ENCODE measurements at places on chromosomes 3 and 15.

DNA sequence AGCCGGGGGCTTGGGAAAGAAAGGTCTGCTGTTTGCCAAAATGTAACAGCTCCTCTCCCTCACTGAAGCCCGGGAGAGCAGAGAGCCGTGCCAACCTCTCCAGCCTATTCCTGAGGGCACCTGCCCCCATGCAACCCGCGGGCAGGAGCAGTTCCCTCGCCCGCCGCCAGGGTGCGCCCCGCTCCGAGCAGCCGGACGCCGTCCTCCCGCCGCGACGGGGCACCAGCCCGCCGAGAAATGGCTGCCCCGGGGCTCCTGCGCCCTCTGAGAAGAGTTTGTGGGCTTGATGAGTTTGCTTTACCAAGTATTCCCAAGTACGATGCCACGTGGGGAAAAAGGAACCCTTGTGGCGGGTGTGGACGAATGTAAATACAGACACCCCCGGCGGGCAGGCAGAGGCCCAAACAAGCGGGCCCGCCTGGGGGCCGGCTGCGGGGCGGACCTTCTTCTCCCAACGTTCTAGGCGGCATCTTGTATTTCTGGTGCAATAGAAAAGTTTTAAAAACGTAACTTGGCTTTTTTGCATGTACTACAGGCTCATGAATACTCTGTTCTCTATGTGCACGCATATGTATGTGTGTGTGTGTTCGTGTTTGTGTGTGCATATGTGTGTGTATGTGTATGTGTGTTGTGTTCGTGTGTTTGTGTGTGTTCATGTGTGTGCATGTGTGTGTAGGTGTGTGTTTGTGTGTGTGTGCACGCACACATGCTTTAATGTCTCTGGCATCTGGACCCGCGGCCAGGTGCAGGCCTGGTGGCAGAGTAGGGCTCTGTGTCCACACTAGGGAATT lies 162.9 kb downstream of the CHSY1 start:
- peak; percentile 67 for DNase-seq

DNA sequence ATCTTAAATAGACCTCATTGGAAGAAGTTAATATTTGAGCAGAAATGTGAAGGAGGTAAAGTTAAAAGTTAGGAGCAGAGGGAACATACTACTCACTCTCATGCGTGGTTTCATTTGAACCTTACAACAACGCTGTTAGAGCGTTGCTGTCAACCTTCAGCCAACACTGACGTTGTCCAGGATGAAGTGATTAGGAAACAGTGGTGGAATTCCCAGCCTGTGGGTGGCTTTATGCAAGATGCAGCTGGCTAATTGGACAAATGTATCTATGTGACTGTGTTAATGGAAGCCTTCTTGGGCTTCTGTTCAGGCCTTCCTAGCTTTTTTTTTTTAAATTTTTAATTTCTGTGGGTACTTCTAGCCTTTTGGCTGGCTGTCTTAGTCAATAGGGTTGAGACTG lies 40.5 kb downstream of the PTPRG start:
- no peak for DNase-seq

DNA sequence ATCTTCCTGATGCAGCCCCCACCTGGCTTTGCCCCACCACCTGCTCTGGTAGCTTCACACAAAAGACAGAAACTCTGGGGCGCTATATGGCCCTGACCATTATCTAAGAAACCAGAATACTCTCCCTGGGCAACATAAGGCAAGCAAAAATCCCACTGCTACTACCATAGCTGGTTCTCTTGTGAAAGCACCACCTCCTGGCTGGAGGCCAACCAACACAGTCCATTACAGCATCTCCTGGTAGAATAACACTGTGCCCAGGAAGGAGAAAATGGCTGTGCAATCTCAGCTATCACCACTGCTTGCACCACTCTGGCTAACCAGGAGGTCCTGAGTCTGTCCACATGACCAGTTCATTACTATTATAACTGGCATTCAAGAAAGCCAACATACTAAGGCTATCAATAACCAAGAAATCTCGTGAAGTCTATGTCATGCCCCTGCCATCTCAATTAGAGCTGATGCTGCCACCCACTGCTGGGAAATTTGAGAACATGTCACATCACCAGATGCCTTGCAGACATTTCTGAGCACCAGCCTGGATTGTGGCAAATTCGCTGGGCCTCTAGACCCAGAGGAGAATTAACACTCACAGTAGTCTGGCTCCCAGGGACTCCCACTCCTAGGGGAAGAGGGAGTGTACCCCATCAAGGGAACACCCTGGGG lies 1114.8 kb downstream of the ROBO2 start:
- DNase-seq, result no peak

DNA sequence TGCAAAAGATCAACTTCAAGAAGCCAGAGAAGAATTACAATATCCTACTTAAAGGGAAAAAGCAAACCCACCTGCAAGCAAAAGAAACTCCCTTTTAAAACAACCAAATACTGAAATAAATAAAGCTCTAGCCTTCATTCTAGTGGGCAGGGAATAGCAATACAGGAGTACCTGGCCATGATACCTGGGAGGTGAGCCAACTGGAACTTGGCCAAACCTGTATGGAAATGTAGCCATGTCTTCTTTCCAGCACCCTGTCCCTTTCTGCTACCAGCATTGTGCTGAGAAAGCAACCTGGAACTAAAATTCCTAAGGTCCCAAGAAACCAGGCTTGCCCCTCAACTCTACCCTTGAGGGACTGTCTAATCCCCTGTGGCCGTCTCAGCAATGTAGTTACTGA lies 530.0 kb downstream of the EPHB1 start:
- DNase-seq, result no peak

DNA sequence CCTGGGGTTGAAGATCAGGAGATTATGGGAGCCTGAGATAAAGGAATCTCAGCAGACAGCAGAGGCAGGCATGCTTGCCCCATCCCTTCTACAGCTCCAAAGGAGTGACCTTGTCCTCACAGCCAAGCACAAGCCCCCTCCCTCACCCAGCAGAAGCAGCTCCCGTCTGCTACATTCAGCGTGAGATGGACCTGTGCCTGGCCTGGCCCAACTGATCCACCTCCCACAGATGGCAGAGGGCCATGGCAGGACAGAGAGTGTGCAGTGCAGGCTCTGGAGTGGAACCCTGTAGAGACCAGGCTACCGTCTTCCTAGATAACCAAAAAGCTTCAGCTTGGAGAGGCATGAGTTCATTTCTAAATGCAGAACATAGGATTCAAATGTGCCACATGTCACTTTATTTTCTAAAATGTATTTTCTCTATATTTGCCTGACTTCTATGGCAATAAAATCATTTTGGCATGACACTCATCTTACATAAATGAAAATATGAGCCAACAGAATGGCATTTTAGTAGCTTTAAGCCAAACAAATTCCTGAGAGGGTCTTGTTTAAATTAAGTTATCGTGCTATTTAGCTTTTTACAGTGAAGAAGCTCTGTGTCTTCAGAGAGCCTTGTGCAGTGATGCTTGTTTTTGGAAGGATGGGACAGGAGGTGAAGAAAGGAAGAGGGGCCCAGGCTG lies 43.7 kb downstream of the SLC12A8 start:
- DNase-seq, result no peak

- no peak for DNase-seq
Observed at GRCh38 chr3:187763850-187764648, 18.8 kb upstream of the BCL6 start.

- no peak for DNase-seq
Observed at GRCh38 chr3:186824430-186825139, 17.9 kb upstream of the ADIPOQ start.

DNA sequence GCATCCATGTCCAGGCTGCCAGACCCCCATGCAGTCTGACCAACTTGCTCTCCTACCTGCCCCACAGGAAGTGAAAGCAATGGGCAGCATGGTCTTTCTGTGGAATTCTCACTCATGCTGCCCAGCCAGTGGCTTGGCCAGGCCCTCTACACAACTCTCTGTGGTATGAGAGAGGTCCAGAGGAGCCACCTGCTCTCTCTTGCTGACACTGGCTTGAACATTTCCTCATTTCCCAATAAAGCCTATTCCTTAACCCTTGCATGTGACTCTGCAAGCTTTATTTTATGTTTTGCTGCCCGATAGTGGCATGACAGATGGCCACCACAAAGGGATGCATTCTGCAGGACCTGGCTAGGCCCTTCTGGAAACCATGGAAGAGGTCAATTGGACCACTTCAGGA lies 53.8 kb downstream of the CCR1 start:
- no peak for DNase-seq

DNA sequence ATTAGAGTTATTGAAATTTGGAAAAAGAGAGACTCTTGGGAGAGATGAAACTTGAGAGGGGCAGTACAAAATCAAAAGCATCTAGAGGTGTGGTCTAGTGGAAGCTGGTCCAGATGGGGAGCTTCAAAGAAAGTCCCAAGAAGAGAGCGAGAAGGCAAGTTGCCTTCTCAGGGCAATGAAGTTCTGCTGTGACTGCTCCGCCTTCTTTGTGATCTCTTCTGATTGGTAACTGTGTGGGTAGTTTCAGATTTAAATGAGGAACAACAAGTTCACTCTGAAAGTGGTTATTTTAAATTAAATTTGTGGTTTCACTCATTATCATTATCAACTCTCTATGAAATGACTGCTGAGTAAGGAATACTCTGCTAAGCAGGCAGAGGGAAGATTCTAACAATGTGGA lies 233.3 kb downstream of the NLGN1 start:
- DNase-seq, result no peak

- no peak for DNase-seq
Observed at GRCh38 chr3:16248556-16248955, 16.2 kb downstream of the DPH3 start.

DNA sequence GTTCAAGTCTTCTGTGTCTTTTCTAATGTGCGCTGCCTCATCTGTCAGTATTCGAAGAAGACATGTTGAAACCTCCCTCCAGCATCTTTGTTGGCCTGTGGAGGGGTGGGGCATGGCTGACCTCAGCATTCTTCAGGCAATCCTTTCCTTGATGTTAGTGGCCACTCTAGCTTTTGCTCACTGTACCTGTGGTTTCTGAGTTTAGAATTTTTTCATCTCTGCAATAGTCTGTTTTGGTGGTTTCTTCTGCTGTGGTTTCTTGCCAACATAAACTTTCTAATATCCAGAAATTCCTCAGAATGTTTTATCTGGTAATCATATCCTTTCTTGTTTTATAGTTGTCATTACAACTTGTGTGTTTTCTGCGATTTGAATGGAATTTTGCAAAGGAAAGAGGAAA lies 251.3 kb upstream of the NR2E3 start:
- DNase-seq, result no peak

DNA sequence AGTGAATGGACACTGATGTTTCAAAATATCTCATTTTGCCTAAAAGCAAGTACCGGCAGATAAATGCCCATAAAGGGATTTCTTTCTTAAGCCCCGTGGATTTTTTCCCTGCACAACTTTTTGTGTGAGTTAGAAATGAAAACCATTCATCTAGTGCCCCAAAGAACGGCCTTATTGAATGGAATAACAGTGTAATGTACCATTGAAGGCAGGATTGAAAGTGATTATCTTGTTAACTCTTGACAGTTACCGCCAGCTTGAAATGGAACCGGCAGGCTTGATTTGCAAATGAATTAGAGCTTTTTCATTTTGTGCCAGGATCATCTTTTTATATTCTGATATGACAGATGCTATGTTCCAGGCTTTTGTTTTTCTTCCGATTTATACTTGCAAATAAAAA lies 162.2 kb downstream of the RSRC1 start:
- no peak for DNase-seq

DNA sequence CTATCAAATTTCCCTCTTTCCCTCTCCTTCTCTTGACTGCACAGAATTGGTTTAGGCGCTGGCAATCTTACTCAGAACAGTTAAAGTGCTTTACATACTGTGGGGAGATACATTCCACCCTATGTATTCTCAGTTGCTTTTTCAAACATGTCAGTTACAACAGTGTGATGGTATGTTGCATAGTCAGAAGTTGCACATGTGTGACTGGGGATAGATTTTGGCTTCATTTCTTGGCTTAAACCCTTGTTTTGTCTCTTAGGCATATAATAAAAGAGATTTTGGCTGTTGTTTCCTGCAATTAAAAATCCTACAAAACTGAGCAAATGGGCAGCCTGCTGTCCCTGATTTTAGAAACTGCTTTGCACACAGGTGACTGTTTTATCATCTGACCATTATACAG lies 86.7 kb downstream of the PIK3R4 start:
- no peak for DNase-seq

GRCh38 chr15:43346305-43346704 lies 15.9 kb upstream of the LCMT2 start:
- DNase-seq, result no peak
